ENCODE measurements at places on chromosomes 13 and 19.

GRCh38 chr19:6467384-6467783 is 3.3 kb downstream of the CRB3 start:
- no peak for DNase-seq

- DNase-seq, result no peak
These were observed 9.1 kb upstream of the C19orf12 start for GRCh38 chr19:29724102-29724641.

- no peak for DNase-seq
These were observed 82.5 kb downstream of the CHST8 start for GRCh38 chr19:33704271-33704670.

GRCh38 chr19:4577020-4577782 is 17.7 kb upstream of the SEMA6B start:
- DNase-seq, result no peak

DNA sequence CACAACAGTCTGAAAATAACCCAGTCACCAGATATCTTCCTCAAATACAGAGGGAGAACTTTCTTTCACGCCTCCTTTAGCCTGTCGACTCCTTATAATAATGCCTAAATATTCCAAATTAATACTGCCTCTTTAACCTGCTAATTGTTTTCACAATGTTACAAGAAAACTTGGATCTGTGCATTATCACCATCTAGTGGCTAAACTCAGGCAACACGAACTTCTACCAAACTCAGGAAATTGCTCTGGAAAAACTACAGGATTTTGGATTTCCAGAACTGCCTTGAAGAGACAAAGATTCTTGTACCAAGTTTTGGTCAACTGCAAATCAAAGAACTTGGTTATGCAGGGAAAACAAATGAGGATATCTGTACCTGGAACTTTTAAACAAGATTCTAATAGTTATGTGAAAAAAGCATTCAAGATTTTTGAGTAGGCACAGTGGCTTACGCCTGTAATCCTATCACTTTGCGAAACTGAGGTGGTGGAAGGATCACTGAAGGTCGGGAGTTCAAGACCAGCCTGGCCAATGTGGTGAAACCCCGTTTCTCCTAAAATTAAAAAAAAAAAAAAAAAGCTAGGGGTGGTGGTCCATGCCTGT is 10.8 kb downstream of the CLN5 start:
- DNase-seq, result no peak

- no peak for DNase-seq
These were observed 326.0 kb downstream of the GPC6 start for GRCh38 chr13:93552596-93552995.

- DNase-seq, result no peak
These were observed 6.1 kb downstream of the MKNK2 start for GRCh38 chr19:2044709-2045500.

- DNase-seq, result no peak
These were observed 496.7 kb downstream of the GPC6 start for GRCh38 chr13:93723316-93723715.

- no peak for DNase-seq
These were observed 3.1 kb upstream of the KLK1 start for GRCh38 chr19:50826492-50827240.

DNA sequence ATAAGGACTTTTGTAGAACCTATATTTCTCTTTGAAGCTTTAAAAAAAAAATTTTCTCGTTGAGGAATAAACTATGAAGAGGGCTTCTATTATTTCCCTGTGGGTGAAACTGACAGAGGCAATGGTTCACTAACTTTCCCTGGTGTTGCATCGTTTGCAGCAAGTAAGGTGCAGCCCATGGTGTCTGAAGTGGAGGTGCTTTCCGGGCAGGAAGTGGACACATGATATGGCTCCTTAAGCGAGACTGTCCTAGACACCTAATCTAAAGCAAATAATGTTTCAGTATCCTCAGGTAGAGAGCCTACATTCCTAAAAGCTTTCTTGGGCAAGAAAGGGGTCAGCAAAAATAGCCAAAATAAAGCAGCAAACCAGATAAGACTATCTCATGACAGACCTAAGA is 437.6 kb upstream of the ARGLU1 start:
- DNase-seq, result no peak

DNA sequence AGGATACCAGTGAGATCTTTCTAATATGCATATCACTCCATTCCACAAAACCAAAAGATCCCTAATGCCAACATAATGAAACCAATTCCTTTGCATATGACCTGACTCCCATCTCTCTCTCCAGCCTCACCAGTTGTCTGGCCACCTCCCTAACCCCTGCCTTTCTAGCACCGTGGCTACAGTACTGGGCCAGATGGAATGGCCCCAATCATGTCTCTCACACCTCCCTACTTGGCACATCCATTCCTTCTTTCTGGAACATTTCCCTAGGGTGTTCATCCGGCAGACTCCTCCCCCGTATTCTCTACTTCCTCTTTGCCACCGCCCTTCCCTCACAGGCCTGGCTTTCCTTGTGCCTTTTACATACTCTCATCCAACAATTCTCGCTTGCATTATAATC is 62.0 kb downstream of the GPALPP1 start:
- no peak for DNase-seq

- DNase-seq, result no peak
These were observed at the start of gene USF2 for GRCh38 chr19:35268536-35269437. Gene USF2, plus strand, starts transcription at chr19:35268962. Its CDS starts 140 bp downstream, at chr19:35269102.

DNA sequence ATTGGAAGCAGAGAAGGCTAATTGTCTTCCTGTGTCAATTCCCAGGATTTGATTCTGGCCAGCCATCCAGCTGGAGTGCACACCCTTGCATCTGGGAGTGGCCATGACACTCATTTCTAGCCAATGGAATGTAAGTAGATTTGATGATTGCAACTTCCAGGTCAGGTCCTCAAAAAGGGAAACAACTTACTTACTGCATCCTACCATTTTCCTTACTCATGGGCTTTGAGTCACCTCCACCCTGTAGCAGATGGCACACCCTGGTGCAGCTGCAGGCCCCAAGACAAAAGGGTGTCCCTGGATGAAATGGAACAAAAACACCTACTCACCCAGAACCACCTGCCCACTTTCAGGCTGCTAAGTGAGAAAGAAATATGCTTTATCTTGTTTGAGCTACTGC is 27.3 kb upstream of the MPHOSPH8 start:
- DNase-seq, result no peak

DNA sequence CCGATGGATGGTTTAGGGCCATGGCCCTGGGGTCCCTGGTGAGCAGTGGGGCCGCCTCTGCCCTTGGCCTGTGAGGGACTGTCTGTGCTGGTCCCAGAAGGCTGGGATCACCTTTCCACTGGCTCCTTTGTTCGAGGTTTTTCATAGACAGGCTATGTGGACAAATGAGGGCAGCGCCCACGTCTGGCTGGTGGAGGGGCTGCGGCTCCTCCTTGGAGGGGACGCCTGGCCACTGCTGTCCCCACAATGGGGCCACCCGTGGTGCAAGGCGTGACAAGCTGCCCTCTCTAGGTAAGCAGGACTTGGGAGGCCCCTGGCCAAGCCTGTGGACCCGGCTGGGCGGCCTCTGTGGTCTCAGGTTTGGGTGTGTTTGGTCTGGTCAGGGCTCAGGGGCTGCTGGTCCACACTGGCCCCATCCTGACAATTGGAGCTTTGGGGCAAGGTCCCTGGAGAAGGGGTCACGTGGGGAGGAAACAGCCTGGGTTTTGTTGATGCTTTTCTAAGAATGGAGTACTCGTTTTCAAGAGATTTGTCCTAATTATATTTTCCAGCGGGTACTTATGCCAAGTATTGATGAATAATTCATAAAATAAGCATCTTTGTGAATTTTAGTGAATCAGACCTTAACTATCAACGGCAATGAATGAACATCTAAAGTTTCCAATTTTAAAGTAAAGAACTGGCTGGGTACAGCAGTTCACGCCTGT is 33.3 kb downstream of the MCF2L start:
- no peak for DNase-seq

DNA sequence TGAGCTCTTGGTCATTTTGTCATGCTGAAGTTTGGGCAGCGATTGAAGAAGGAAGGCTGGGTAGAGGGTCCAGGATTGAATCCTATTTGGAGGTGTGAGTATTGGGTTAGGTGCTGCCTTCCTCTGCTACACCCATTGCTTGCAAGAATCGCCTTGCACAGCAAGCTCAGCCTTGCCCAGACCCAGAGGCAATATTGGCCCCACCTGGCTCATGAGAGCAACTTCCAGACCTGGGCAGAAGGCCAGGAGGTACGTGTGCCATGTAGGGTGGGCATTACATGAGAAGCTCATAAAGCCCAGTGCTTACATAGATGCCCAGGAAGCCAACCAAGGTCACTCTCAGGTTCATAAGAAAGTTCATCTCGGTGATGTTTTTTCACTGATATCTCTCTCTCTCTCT is 718.0 kb downstream of the EFNB2 start:
- DNase-seq, result no peak

DNA sequence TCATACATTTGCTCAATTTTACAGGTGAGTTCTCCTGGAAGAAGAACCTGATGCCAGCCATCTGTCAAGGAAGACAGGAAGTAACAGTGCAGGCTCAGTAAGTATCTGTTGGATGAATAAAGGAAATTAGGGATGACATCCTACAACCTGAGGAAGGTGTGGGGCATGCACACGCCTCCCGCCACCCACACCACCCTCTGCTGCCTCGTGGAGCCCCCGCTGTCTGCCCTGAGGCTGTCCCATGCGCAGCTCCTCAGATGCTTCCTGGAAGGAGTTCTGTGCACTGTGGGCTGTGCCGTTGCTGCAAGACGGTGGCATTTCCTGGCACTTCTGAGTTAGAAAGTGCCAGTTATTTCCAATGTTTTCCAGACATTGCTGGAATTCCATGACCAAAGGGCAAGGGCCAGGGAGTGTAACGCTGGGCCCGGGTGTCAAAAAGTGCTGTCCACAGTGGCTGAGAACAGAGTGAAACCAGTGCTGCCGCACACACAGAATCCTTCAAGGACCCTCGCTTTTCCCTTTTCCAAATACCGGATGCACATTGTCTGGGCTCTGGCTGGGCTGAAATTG is 4.2 kb upstream of the TEX29 start:
- DNase-seq, result no peak

GRCh38 chr13:27605099-27605498 is 15.2 kb downstream of the LNX2 start:
- DNase-seq, result no peak

DNA sequence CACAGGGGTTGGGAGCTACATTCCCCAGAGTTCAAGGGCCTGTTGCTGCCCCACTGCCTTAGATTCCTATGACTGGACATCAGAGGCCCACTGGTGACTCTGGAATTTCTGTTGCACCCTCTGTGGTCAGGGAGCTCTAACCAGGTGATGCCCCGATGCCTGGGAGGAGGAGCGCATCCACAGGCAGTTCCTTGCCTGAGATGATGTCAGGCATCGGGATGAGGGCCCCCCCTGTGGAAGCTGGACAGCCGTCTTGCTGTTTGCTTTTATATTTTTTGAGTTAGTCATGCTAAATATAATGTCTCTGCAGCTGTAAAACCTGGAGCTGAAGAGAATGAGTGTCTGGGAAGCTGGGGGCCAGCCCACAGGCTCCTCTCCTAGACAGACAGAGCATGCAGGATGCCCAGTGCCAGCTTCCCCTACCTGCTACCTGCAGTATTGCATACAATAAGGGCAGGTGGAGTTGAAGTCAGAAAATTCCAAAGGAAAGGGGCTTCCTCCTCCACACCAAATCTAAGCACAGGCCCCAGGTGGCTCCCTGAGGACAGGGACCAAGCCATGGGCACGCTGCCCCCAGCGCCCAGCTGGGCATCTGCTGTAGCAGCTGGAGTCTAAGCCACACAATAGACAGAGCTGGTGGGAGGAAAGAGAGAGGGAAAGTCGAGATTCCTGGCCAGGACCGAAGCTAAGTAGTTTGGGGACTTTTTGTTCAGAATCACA is 16.2 kb downstream of the COL4A2 start:
- DNase-seq, result peak; percentile 81

DNA sequence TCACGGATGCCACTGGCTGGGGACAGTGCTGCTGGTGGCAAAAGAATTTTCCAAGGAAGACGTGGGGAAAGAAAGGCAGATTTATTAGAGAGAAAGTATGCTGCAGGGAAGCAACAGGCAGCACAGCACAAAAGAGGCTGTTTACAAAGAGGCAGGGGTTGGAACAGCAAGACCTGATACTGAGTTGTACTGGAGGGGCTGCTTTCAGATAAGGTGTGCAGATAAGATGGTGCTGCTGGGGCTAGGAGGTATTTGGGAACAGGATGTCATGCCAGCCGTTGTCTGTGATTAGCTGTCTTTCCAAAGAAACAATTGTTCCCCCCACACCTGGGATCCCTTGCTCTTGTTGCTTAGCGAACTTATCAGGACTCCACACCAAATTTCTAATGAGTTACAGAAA is 2023.3 kb upstream of the PCDH20 start:
- DNase-seq, result no peak

DNA sequence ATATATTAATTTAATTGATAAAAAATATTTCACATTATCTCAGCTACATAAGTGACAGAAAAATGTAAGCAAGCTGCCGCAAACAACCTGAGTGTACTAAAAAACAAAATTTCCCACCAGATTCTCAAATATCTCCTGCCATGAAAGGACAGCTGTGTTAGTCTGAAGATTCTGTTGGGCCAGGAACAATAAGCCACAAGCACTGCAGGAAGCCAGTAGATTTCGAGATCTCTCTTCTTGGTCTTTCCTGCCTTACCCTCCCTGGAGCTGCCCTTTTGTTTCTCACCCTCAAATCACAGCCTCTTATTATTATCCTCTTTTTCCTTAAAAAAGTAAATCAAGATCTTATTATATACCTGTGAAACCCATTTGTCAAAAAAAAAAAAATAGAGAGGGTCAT is 165.6 kb downstream of the EFNB2 start:
- DNase-seq, result no peak

DNA sequence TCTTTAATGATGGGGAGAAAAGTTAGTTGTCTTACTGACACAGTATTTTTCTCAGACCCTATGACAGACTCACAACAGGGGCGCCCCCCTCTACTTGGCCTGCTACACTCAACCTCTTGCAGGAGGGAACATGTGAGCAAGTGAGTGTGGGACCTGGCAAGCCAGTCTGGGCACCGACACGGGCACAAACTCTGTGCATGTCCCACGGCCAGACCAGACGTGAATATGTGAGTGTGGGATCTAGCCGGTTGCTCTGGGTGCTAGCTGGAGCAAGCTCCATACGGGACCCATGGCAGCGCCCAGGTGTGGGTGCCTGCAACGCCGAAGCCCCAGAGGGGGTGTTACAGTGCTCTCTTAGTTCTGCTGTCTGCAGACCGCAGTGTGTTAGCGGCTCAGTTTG is 1437.3 kb upstream of the MIR17HG start:
- no peak for DNase-seq

GRCh38 chr13:54433493-54434206 is 1405.0 kb downstream of the OLFM4 start:
- no peak for DNase-seq

All from AG04450 (cell line).